ENCODE measurements at places on chromosomes 5 and 9. TPM values are rescaled to one million over a fixed set of nuclear protein-coding genes. Genes with fewer than 3 reads are reported as not detected.

DNA sequence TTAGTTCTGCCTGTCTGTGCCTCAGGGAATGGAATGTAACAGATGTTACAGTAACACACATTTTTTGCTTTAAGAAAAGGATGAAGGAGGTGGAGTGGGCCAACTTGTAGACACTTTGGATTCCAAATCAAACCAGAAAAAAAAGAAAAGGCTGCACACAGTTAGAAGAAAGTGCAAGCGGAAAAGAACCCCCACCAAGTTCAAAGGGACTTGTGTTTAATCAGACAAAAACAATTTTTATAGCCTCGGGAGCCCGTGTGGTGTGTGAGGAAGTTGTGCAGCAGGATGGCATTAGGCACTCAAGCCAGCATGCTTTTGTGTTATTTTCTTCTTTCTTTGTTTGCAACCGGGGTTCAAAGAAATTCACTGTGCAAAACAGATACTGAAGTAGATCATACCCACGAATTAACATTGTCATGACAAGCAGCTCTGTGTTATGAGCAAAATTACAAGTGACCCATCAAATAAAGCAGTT is 189.5 kb downstream of the SEMA5A start:
- H3K27me3 ChIP-seq = no peaks in the 10 kb centered on the region
- no peaks in the 10 kb centered on the region for H3K4me1 ChIP-seq
- DNase-seq = no peak
- H3K4me3 ChIP-seq = no peak overlapping the region
- no peaks in the 10 kb centered on the region for H3K36me3 ChIP-seq
- H3K27ac ChIP-seq = no peak overlapping the region

- peak overlapping the region; percentile 61 for H3K4me3 ChIP-seq
- peak; percentile 31 for DNase-seq
Observed at GRCh38 chr9:123338710-123339665, 17.0 kb upstream of the CRB2 start.

- H3K4me1 ChIP-seq = no peaks in the 10 kb centered on the region
- no peak overlapping the region for H3K27ac ChIP-seq
- no peaks in the 10 kb centered on the region for H3K27me3 ChIP-seq
- no peak overlapping the region for H3K4me3 ChIP-seq
Observed at GRCh38 chr5:54696931-54697330, 179.4 kb downstream of the SNX18 start.

GRCh38 chr9:95757439-95757838 is 118.1 kb upstream of the ERCC6L2 start:
- no peaks in the 10 kb centered on the region for H3K27me3 ChIP-seq
- no peak overlapping the region for H3K4me3 ChIP-seq
- H3K36me3 ChIP-seq = no peaks in the 10 kb centered on the region
- H3K27ac ChIP-seq = no peak overlapping the region

DNA sequence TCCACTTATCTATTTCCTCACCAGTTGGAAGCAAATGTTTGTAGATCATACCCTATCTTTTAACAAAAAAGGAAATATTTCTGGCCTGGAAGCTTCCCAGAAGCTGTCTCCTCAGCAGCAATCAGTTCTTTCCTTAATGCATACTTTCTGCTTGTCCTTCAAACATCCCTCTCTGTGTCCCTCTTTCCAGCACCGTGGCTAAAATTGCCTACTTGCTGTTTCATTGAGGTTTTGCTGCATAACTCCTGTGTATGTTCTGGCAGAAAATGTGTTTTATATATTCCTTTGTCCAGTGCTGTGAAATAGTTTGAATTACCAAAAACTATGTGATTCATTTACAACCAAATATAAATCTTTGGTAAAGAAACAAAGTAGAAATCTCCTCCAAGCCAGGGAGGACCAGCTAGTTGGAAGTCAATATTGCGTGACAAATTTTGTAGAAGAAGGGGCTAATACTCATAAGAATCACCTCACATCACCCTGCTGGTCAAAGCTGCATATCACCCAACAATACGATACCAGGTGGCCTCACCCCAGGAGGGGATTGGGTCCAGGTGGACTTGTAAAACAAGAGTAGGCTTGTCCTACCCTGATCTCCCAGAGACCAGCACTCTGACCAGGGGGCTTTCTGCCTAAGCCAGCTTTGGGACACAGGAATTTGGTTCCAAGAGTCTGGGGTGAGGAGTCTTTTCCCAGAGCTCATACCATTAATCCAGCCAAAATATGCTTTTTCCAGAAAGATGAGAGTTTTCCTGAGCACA is 198.4 kb upstream of the SNX2 start:
- no peaks in the 10 kb centered on the region for H3K36me3 ChIP-seq
- H3K27ac ChIP-seq = no peak overlapping the region
- no peak overlapping the region for H3K4me3 ChIP-seq
- H3K4me1 ChIP-seq = no peaks in the 10 kb centered on the region

GRCh38 chr5:128464596-128464995 is 73.4 kb downstream of the FBN2 start:
- no peak for DNase-seq
- no peak overlapping the region for H3K27ac ChIP-seq
- H3K36me3 ChIP-seq = no peaks in the 10 kb centered on the region
- H3K4me3 ChIP-seq = no peak overlapping the region
- H3K4me1 ChIP-seq = no peaks in the 10 kb centered on the region

GRCh38 chr5:96111080-96111756 is 149.6 kb upstream of the ELL2 start:
- no peak overlapping the region for H3K27ac ChIP-seq
- no peaks in the 10 kb centered on the region for H3K4me1 ChIP-seq
- H3K36me3 ChIP-seq = no peaks in the 10 kb centered on the region
- no peak overlapping the region for H3K4me3 ChIP-seq
- DNase-seq = no peak
- H3K27me3 ChIP-seq = no peaks in the 10 kb centered on the region

DNA sequence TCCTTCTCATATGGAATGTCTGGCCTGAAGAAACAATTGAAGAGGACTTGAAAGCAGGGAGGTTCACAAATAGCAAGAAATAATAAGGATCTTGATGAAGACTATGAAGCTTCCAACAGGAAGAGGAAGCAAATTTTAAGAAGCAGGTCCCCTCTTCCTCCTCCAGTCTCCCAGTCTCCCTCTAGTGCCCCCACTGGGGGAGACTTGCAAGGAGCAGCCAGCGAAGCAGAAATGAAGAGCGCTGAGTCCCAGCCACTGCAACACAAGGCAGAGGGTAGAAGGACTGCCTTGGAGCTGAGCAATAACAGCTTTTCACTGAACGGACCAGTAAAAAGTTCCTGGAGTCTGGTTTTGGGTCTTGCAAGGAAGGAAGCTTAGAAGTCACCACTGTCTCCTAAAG is 32.6 kb upstream of the ACO1 start:
- no peaks in the 10 kb centered on the region for H3K36me3 ChIP-seq
- no peaks in the 10 kb centered on the region for H3K27me3 ChIP-seq
- H3K4me3 ChIP-seq = no peak overlapping the region
- H3K4me1 ChIP-seq = no peaks in the 10 kb centered on the region
- no peak for DNase-seq
- no peak overlapping the region for H3K27ac ChIP-seq

- no peak overlapping the region for H3K4me3 ChIP-seq
- no peaks in the 10 kb centered on the region for H3K36me3 ChIP-seq
- H3K4me1 ChIP-seq = no peaks in the 10 kb centered on the region
- DNase-seq = no peak
Observed at GRCh38 chr9:120336753-120337090, 243.2 kb downstream of the CDK5RAP2 start.

GRCh38 chr5:154701181-154701580 is 54.0 kb upstream of the LARP1 start:
- H3K4me1 ChIP-seq = no peaks in the 10 kb centered on the region
- no peaks in the 10 kb centered on the region for H3K27me3 ChIP-seq
- no peak overlapping the region for H3K4me3 ChIP-seq

DNA sequence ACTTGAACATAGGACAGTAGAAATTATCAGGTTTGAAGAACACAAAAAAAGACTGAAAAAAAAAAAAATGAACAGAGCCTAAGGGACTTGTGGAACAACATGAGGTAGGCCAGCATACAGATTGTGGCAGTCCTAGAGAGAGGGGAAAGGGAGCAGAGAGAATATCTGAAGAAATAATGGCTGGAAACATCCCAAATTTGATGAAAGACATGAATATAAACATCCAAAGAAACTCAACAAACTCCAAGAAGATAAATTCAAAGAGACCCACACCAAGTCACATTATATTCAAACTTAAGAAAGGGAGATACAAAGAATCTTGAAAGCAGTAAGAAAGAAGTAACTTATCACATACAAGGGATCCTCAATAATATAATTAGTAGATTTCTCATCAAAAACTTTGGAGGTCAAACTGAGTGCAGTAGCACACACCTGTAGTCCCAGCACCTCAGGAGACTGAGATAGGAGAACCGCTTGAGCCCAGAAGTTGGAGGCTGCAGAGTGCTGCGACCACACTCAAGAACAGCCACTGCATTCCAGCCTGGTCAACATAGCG is 9.1 kb downstream of the PLAA start:
- no peaks in the 10 kb centered on the region for H3K36me3 ChIP-seq
- no peak overlapping the region for H3K27ac ChIP-seq
- DNase-seq = no peak
- no peaks in the 10 kb centered on the region for H3K27me3 ChIP-seq
- H3K4me3 ChIP-seq = no peak overlapping the region

DNA sequence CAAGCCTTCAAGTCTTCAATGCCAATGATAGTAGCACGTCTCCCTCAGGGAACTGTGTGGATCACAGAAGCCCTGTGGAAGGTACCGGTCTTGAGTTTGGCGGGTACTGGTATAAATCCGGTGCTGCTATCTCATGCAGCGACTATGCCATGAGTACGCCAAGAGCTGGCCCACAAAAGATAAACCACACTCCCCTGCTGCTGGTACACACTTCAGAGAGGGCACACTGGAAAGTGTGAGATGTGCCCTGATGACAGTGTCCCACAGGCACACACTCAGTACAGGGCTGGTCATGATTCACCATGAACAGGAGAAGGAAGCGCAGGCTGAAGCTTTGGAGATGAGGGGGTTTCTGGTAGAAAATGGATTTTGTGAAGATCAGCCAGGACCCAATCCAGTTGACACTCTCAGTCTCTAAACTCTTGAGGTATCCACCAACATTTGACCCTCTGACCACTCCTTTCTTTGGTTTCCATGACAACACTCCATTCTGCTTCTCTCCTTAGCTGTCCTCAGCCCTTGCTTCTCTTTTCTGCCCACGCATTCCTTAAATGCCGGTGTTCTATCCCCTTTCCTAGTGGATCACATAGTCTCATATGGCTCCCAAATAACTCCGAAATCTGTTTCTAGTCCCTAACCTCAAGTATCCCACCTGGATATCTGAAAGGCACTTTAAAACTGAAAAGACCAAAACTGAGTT is 5.1 kb downstream of the AMACR start:
- no peak overlapping the region for H3K4me3 ChIP-seq
- no peaks in the 10 kb centered on the region for H3K36me3 ChIP-seq
- no peak overlapping the region for H3K27ac ChIP-seq
- H3K27me3 ChIP-seq = no peaks in the 10 kb centered on the region

DNA sequence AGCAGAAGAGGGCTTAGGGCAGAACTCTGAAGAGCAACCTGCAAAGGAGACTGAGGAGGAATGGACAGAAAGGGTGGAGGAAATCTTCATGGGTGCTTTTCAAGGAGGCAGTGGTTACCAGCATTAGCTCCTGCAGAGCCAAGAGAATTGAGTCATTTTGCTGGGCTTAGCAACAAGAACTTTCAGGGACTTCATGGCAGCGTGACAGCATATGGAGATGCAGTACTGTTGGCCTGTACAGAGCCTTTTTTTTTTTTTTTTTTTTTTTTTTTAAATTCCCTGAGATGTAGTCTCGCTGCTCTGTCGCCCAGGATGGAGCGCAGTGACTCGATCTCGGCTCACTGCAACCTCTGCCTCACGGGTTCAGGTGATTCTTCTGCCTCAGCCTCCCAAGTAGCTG is 296.0 kb upstream of the DMRT1 start:
- H3K4me3 ChIP-seq = no peak overlapping the region
- DNase-seq = no peak
- no peaks in the 10 kb centered on the region for H3K27me3 ChIP-seq

- no peaks in the 10 kb centered on the region for H3K27me3 ChIP-seq
- no peak overlapping the region for H3K4me3 ChIP-seq
- peaks cover 55% of the 10 kb centered on the region for H3K4me1 ChIP-seq
Observed at GRCh38 chr5:139276426-139276825, 17.1 kb upstream of the MATR3 start.

DNA sequence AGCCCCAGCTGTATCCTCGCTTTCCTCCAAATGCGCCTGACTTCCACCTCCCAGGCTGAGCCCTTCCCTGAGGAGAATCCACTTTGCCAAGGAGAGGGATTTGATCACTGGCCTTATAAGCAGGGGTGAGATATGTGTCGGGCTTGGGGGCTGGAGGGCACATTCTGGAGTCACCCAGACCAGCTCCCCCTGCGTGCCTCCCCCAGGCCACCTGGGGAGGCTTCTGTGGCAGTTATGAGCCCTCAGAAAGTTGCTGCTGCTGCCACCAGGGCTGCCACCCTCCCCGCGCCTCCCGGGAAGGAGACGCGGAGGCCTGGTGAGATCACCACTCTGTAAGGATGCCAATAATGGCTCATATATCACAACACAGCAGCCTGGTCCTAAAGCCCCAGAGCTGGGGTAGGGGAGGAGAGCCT is 211.5 kb downstream of the PAPPA start:
- no peaks in the 10 kb centered on the region for H3K36me3 ChIP-seq
- no peak overlapping the region for H3K27ac ChIP-seq
- H3K4me3 ChIP-seq = no peak overlapping the region
- H3K4me1 ChIP-seq = no peaks in the 10 kb centered on the region

DNA sequence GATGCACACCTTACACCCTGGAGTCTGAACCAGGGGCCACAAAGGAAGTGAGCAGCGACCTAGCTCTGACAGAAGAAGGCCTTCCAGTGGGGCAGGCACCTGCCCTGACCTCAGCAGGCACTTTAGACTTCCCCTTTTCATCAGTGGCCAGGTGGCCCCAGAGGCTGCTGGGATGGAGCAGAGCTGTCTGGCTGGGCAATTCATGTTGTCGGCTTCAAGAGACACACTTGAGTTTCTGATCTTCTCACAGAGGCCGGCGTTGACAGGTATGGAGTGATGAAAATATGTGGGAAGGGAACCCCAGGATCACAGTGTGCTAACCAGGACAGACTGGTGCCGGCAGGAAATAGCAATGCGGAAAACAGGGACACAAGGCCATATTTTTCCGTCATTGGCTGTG is 375.5 kb downstream of the CTNND2 start:
- no peak for DNase-seq
- no peaks in the 10 kb centered on the region for H3K36me3 ChIP-seq
- no peak overlapping the region for H3K27ac ChIP-seq
- no peaks in the 10 kb centered on the region for H3K27me3 ChIP-seq
- H3K4me3 ChIP-seq = no peak overlapping the region
- no peaks in the 10 kb centered on the region for H3K4me1 ChIP-seq

GRCh38 chr9:94867842-94868312 is 141.4 kb downstream of the AOPEP start:
- H3K27me3 ChIP-seq = no peaks in the 10 kb centered on the region
- H3K36me3 ChIP-seq = no peaks in the 10 kb centered on the region
- H3K4me1 ChIP-seq = peaks cover 33% of the 10 kb centered on the region
- DNase-seq = no peak

BHMT2 gene
- not detected for polyA plus RNA-seq

PDE6A gene
- not detected for polyA plus RNA-seq

NSG2 gene
- polyA plus RNA-seq = not detected

INIP gene
- polyA plus RNA-seq = 44.6 TPM

BARX1 gene
- polyA plus RNA-seq = not detected

ANKRD55 gene
- 8.3 TPM for polyA plus RNA-seq

RNF44 gene
- polyA plus RNA-seq = 7.1 TPM

OR13C3 gene
- polyA plus RNA-seq = not detected

ZCCHC7 gene
- 35.8 TPM for polyA plus RNA-seq

SURF6 gene
- polyA plus RNA-seq = 2.3 TPM

PGM5 gene
- polyA plus RNA-seq = not detected

CCNB1 gene
- 3.6 TPM for polyA plus RNA-seq

RIMOC1 gene
- polyA plus RNA-seq = 3.9 TPM

NKD2 gene
- not detected for polyA plus RNA-seq

PANK3 gene
- 1.4 TPM for polyA plus RNA-seq

All from CD4-positive, alpha-beta memory T cell (primary cell).